Uterine smooth muscle cell (primary cell): ENCODE measurements at places on chromosomes 2 and 18. TPM values are rescaled to one million over a fixed set of nuclear protein-coding genes. Genes with fewer than 3 reads are reported as not detected.

GEN1 gene
- total RNA-seq, result 8.1 and 29.0 TPM in 2 replicates

ST8SIA3 gene
- total RNA-seq, result not detected in 2 replicates

CD207 gene
- not detected in 2 replicates for total RNA-seq

IL1RN gene
- not detected in 2 replicates for total RNA-seq

UGT1A3 gene
- total RNA-seq, result not detected in 2 replicates

CCDC88A gene
- 51.7 and 65.6 TPM in 2 replicates for total RNA-seq

NEUROD1 gene
- total RNA-seq, result not detected in 2 replicates

GBX2 gene
- not detected in 2 replicates for total RNA-seq

CHRNA1 gene
- total RNA-seq, result not detected in 2 replicates

INHBB gene
- total RNA-seq, result not detected in 2 replicates

FSIP2 gene
- total RNA-seq, result 0.12 and 0.22 TPM in 2 replicates

IL1A gene
- 0.12 and 0.22 TPM in 2 replicates for total RNA-seq

RUFY4 gene
- total RNA-seq, result not detected in 2 replicates

YWHAQ gene
- total RNA-seq, result 259 and 420 TPM in 2 replicates

TWIST2 gene
- total RNA-seq, result 86.7 and 102 TPM in 2 replicates

SLC4A3 gene
- 4.3 and 9.5 TPM in 2 replicates for total RNA-seq

ASTL gene
- not detected in 2 replicates for total RNA-seq

CHRND gene
- total RNA-seq, result not detected in 2 replicates

LRATD1 gene
- 2.0 and 3.5 TPM in 2 replicates for total RNA-seq

HOXD13 gene
- total RNA-seq, result 7.5 and 7.7 TPM in 2 replicates
